Smooth muscle cell of the umbilical artery (primary cell): ENCODE measurements at places on chromosomes 3 and 15. TPM values are rescaled to one million over a fixed set of nuclear protein-coding genes. Genes with fewer than 3 reads are reported as not detected.

ZNF501 gene
- total RNA-seq = 5.6 and 7.6 TPM in 2 replicates

MSL2 gene
- total RNA-seq = 8.0 and 11.3 TPM in 2 replicates

NANOGP8 gene
- total RNA-seq = not detected in 2 replicates

PAQR5 gene
- total RNA-seq = 0.09 and 0.59 TPM in 2 replicates

STOML1 gene
- total RNA-seq = 14.6 and 16.2 TPM in 2 replicates

CPNE4 gene
- total RNA-seq = not detected in 2 replicates

DNASE1L3 gene
- not detected in 2 replicates for total RNA-seq

TNFAIP8L3 gene
- 1.2 and 6.6 TPM in 2 replicates for total RNA-seq

CYP8B1 gene
- not detected in 2 replicates for total RNA-seq

FBXO40 gene
- total RNA-seq = not detected in 2 replicates

PLA2G4E gene
- not detected in 2 replicates for total RNA-seq

NGLY1 gene
- 32.1 and 43.6 TPM in 2 replicates for total RNA-seq

FRMD4B gene
- total RNA-seq = under 0.01 and 0.88 TPM in 2 replicates
